ENCODE measurements at places on chromosomes 5 and 9.

DNA sequence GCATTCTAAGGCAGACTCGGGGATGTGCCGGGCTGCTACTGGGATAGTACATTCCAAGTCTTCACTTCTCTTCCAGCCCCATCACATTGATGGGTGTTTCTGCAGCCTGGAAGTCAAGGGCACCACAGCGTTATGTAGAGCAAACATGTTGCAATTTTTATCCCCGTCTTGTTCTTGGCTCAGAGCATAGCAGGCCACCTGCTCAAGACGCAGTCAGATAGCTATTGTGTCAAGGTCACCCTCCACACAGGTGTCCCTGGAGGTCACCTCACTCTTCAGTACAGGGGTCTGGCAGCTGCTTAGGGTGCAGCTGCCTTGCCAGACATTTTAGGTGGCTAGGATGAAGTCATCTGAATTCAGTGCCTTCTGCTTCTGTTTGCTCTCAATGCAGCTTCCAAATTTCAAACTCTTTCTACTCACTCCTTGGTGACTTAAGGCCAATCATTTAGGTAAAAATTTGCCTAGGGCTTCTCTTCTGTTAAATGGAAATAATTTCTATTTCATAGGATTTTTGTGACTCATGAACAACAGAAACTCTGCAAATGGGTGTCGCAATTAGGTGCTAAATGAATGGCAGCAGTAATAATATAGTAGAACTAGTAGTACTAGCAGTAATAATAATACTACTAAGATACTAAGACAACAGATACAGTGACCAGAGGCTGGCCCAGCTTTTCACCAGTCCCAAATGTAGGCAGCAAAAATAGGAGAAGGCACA lies 24.3 kb downstream of the KCNV2 start:
- DNase-seq: no peak

- no peak for DNase-seq
Observed at GRCh38 chr5:177495243-177496060, 2.0 kb downstream of the PDLIM7 start.

- DNase-seq: no peak
Observed at GRCh38 chr5:109922381-109922995, 232.8 kb downstream of the MAN2A1 start.

GRCh38 chr9:129418451-129418850 lies 202.4 kb downstream of the C9orf50 start:
- no peak for DNase-seq

DNA sequence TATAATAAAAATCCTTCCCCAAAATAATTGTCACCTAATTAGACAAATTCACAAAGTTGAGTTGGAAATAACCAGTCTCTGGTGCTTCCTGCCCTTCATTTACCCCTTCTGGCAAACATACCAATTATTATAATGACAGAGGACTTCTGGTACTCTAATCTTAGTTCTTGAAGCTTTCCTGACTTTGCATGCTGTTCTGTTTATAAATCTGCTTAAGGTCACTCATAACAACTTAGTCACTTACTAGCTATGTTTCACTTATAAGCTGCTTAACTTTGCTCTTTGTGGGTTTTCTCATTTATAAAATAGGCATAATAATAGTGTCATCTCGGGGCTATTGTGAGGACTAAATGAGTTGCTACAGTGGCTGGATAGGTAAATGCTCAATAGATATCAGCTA lies 446.5 kb downstream of the EFNA5 start:
- no peak for DNase-seq

DNA sequence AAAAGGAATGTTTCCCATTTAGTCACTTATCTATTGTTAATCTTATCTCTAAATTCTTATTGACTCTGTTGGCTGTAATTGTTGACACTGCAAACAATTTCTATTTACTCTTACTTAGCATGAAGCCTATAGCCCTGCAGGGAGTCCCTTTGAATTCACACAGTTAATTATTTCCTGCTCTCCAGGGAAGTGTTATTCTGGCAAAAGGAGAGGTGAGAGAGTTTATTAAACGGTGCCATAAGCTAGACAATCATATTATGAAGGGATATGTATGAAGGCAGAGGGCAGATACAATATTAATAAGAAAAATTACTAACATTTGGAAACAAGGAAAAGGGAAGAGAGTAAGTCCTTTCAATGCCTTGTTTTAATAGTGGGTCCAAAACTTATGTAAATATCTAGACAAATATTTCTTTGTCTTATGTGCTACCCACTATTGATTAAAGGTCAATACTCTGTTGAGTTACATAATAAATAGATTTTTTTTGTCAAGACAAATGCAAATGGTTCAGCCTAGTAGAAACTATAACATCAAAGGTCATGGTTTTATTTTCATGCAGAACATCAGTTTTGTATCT lies 107.1 kb downstream of the CDH18 start:
- DNase-seq: no peak

DNA sequence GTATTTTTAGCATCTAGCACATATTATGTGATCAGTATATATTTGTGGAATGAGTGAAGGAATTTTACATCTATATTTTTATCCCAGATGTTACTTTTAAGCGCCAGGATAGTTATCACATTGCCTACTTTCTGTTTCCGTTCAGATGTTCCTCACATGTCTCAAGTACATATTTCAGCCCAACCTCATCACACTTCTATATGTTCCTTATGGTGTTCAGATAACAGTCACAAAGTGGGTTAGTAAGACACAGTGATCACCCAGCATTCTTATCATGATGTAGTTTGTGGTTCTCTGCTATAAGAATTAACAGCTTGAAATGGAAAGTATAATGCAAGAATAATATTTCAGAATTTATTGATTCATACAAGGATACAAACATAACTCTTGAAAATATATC lies 170.0 kb upstream of the RASA1 start:
- no peak for DNase-seq

Measured in NCI-H1436 treated with DMSO at 0.1 percent for 48 hours (cell line).